Stimulated activated CD8-positive, alpha-beta memory T cell treated with anti-CD3 and anti-CD28 coated beads, Interleukin-4, amount 100 ng/mL, for 24 hours (primary cell): ENCODE measurements at places on chromosomes 13 and 19.

DNA sequence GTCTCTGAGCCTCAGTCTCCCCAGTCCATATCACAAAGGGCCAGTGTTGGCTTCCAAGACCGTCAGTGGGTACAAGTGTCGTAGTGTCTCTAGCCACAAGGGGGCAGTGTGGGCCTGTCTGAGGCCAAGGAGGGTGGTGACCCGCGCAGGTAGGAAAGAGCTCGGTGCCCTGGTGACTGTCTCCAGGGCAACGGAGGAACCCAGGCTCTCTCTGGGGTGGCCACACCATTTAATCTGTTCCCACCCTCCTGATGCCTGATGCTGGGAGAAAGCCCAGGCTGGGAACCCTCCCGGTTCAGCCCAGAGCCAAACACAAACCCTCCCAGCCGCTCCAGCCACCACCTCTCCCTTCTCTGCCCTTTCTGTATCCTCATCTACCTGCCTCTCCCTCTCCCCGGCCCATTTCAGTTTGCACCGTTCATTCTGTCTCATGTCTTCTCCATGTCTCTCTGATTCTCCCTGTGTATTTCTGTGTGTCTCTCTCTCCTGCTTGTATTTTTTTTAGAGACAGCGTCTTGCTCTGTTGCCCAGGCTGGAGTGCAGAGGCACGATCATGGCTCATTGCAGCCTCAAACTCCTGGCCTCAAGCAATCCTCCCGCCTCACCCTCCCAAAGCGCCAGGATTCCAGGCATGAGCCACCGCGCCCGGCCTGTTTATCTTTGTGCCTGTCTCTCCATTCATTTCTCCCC, 17.5 kb upstream of the MEIS3 start:
- peak; percentile 75 for DNase-seq

DNA sequence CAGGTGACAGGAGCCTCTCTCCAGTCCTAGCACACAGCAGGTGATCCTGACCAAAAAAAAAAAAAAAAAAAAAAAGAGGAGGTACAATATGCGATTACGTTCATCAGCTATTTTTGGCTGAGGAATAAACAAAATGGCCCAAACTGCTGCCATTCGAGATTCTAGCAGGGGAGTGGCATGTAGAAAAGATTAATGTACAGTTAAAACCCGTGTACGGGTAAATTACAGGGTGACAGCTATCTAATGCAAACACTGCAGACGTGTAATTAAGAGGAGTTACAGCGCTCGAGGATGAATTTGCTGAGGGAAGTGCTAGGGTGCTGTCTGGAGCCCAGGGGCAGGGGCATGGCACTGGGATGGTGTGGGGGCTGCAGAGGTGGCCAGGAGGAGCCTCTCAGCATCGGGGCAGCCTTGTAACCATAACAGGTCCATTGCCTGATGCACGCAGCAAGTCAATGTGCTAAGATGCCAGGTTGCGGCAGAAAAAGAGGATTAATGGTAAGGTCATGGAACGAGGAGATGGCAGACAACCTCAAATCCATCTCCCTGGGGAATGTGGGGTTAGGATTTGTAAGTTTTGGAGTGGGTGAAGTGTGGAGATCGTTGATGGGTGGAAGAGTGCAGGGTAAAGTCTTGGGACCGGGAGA, 17.4 kb downstream of the CHST8 start:
- DNase-seq = no peak

DNA sequence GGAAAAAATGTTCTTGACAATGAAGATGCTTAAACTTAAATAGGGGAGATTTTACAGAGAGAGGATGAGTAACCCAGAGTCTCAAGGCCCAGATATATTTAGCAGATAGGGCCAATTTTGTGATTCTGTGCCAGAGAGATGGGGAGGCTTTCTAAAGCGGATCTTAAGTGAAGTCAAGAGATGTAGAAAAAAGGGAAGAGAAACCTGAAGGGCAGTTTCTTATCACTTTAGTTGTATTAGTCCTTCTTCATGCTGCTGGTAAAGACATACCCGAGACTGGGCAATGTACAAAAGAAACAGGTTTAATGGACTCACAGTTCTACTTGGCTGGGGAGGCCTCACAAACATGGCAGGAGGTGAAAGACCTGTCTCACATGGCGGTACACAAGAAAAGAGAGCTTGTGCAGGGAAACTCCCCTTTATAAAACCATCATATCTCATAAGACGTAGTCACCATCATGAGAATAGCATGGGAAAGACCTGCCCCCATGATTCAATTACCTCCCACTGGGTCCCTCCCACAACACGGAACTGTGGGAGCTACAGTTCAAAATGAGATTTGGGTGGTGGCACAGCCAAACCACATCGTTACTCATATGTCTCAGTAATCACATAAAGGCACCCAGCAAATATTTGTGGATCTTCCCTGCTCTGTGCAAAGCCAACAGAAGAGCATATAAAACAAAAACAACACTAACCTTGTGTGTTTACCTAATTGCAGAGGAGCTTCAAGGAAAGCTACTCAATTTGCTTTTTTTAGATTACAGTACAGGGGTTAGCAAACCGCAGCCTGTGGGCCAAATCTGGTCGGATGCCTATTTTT, 102.6 kb upstream of the MYCBP2 start:
- DNase-seq = peak; percentile 41

- no peak for DNase-seq
Observed at GRCh38 chr19:33662391-33663092, 40.8 kb downstream of the CHST8 start.

DNA sequence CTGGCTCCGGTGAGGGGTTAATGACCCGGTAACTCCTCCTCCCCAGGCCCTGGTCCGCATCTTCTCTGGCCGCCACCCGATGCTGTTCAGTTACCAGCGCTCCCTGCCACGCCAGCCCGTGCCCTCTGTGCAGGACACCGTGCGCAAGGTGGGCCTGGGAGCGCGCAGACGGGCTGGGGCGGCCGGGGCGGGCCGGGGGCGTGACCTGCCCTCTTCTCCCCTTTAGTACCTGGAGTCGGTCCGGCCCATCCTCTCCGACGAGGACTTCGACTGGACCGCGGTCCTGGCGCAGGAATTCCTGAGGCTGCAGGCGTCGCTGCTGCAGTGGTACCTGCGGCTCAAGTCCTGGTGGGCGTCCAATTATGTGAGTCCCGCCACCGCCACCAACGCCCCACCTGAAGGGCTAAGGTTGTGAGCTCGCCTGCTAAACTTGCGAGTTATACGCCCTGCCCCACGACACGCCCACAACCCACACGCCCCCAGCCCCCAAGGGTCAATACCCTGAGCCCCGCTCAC, 10.4 kb downstream of the CPT1C start:
- DNase-seq = no peak

- DNase-seq = no peak
Observed at GRCh38 chr19:6590827-6591319, at the start of gene CD70. CD70 (minus strand) TSS chr19:6591150; CDS start chr19:6591002, 148 bp downstream.

DNA sequence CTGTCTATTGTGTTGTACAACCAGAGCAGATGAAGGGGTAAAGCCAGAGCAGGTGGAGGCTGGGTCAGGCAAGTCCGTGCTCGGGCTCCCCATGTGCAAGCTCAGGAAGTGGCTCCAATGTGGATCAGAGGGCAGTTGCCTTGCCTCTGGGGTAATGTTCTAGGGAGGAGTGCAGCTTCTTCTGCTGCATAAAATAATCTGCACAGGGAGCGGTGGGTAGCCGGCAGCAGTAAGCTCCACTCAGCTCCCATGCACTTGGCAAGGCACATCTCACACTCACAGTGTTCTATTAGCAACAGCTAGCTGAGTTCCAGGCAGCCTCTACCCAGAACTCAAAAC, 565.3 kb upstream of the SLITRK1 start:
- no peak for DNase-seq

GRCh38 chr19:15037586-15037985, 11.7 kb upstream of the CASP14 start:
- no peak for DNase-seq

GRCh38 chr19:58571575-58571947, 1.6 kb downstream of the MZF1 start:
- DNase-seq = no peak

DNA sequence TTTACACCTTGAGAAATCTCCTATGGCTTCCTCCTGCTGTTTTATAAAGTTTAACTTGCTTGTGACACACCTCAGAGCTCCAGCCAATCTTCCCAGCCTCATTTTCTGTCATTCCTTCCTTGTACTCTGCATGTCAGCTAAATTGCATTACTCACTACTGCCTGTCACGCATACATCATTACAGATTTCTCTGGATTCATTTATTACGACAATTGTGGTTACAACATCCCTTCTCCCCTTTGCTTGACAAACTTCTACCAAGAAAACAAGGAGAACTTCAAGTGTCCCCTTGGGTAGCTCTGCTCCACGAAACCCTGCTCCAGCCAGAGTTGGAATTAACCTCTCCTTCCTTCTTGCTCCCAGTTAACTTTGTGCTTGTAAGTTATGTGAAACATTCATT, 22.0 kb upstream of the GPR18 start:
- no peak for DNase-seq

DNA sequence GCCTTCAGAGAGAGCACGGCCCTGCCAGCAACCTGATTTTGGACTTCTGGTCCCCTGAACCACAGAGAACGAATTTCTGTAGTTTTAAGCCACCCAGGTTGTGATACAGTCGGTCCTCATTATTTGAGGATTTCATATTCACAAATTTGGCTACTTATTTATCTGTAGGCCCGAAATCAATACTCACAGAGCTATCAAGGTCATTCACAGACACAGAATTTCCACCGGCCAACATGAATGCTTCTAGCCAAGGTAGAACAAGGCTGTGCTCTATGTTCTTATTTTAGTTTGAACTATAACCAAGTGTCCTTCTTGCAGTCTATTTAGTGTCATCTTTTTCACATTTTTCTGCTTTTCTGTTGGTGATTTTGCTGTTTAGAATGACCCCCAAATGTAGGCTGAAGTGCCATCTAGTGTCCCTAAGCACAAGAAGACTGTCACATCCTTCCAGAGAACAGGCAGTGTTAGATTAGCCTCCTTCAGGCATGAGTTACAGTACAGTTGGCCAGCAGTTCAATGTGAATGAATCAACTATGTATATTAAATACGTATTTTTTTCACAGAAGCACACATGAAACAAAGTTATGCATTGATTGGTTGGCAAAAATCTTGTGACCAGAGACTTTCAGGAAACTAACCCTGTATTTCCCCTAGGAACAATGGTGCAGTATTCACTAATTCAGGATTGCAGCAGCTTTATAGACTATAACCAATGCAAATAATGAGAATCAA, 63.5 kb downstream of the C13orf42 start:
- no peak for DNase-seq

DNA sequence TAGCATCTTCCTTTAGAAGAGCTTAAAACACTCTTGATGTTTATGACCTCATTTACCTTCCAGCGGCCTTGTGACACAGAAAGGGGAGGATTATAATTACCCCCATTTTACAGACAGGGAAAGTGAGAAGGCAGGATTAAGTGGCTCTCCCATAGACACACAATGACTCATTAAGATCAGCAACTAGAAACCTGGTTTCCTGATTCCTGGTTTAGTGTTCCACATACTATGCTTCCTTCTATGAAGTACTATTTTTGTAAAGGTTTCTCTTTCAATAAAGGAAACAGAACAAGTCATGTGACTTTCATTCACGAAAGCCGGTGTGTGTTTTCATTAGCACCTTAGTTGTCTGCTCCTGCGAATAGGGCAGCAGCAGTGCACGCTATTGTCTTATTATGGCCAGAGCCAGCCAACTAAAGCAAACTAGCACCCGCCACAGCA, 8.3 kb downstream of the IRS2 start:
- DNase-seq = no peak

DNA sequence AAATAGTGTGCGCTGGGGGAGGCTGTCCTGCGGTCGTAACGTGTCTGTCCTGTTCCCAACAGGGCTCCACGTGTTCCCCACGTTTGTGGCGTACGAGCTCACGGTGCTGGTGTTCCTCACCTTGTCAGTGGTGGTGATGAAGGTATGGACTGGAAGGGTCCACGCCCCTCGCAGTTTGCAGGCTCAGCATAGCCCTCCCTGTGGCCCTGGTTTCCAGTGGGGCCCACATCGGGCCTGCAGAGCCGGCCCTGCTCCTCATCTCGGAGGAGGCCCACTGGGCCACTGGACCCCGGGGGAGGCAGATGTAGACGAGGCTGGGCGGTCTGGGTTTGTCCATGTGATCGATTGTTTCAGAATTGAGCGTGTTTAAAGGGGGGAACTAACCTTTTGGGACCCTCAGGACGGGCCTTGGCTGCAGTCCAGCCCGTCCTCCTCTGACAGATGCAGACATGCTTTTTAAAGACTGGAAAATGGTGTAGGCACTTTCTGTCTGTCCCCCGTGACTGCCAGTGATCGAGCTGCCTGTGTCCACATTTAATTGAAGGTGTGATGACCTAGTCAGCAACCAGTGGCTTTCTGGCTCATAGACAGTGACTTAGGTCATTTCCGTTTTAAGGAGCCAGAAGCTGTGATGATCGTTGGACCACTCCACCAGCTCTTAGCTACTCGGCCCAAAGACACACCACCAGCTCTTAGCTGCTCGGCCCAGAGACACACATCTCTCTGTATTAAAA, 37.1 kb upstream of the TFDP1 start:
- no peak for DNase-seq

- no peak for DNase-seq
Observed at GRCh38 chr13:76871432-76871831, 14.8 kb downstream of the KCTD12 start.

GRCh38 chr19:16571283-16571682, 932 bp downstream of the SLC35E1 start:
- DNase-seq = no peak

- no peak for DNase-seq
Observed at GRCh38 chr13:82358284-82358683, 1524.0 kb downstream of the SLITRK1 start.

DNA sequence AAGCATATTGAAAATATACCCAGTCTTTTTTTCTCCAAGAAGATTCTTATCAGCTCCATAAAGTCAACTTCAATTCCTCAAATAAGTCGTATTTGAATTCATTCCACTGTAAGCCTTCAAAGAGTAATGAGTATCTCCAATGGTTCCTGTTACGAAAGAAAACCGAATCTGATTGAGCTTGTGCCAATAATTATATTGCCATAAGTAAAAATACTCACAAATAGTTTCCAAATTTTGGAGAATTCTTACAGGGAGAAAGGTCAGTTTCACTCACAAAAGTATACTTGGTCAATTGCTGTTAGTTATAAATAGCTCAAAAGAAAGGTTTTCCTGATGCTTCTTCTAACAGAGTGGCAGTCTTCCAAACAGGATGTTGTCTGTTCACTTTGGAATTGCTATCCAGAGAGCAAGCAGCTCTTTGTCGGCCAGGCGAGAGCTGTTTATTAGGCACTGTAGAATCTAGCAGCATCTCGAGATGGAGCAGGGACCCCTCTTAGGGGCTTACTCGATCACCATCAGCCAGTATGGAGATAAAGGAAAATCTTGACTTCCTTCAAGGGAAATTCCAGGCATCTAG, 13.5 kb downstream of the ERICH4 start:
- no peak for DNase-seq

GRCh38 chr13:46795321-46795720, 1.6 kb downstream of the ESD start:
- DNase-seq = no peak

DNA sequence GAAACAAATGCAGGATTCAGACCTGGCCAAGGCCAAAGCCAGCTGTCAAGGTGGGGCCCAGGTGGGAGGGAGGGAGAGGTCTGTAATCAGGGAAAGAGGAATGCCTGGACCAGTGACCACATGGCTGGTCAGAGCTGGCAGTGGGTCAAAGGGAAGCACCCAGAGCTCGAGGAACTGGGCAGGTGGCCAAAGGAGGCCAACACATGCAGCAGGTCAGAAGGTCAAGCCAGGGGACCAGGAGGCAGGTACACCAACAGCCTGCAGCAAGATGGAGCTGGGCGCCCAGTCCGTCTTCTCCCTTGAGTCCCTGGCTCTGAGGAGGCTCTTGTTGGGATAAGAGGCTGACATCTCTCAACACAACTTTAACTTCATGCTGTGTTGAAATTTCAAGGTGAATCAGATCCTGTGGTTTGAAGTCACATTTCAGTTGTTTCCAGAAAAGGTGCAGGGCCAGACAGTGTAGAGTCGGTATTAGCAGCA, 17.1 kb downstream of the GPATCH1 start:
- no peak for DNase-seq

- no peak for DNase-seq
Observed at GRCh38 chr19:15461694-15462093, 2.6 kb downstream of the RASAL3 start.
